ENCODE measurements at places on chromosomes 2 and 18.

- no peak for DNase-seq
These were observed 196.8 kb downstream of the EXOC6B start for GRCh38 chr2:72629062-72629461.

DNA sequence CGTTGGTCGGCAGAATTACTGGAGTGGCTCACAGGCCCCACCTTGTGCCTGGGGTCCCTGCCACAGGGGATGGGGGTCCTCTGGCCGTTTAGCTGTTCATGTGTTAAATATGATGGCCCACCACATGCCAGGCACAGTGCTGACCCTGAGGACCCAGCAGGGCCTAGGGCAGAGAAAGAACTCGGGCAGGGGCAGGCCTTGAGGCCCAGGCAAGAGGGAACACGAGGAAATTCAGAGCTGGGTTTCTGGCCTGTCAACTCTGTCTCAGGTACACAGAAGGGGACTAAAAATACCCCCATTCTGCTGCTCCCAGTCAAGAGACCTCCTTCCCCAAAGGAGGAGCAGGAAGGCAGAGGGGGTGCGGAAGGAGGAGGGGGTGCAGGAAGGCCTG is 66.2 kb downstream of the DNMT3A start:
- DNase-seq: no peak

GRCh38 chr18:52648201-52648600 is 308.2 kb downstream of the DCC start:
- DNase-seq: no peak

DNA sequence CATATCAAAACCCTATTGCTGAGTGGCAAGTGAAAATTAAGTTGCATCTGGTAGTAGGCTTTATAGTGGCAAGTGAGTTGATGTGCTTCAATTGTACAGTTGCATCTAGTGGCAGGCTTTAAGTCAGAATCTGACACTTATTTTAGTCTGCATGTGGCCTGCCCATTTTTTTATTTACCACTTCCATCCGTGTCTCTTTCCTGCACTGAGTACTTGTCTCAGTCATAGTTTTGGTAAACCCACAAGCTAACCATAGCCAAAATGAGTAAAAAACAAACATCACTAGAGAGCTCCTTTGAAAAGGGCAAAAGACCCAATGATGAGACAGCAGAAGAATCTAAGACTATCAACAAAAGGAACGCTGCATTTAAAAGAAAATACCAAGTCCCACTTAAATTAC is 96.0 kb upstream of the CRACDL start:
- no peak for DNase-seq

DNA sequence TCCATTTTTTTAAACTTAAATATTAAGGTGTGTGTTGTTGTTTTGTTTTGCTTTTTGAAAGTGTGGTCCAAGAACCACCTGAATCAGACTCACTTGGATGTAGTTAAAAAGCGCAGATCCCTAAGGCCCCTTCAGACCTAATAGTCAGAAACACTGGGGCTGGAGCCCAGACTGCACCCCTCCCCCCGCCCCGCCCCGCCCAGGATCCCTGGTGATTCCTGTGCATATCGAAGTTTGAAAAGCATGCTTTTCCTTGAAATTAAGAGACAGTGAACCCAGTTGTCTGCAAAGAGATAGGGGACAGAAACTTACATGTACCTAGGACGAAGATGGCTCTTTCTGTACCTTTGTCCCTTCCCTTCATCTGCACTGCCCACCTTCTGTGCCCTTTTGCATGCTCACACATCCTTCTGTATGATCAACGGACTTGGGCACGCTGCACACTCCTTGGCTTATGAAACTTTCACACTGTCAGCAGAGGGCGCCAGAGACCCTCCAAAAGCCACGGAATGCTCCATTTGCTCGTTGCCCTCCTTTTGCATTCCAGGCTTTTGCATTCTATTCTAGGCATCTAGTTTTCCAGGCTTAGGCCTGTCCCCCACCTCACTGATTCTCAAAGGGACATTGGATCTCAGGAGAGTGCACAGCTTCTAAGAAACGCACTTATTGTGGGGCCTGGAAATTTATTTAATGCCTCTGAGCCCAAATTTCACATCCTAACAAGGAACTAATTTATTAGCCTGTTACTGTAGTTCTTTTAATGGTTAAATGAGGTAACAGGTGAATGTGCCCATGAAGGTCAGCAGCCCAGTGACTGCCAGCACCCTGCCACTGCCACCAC is 32.8 kb upstream of the SLC14A1 start:
- DNase-seq: no peak

- DNase-seq: no peak
These were observed 230.2 kb downstream of the ZNF516 start for GRCh38 chr18:76264876-76265250.
